Sigmoid colon (tissue), 7 donors: ENCODE measurements at places on chromosomes 7 and 10. TPM values are rescaled to one million over a fixed set of nuclear protein-coding genes. Genes with fewer than 3 reads are reported as not detected.

Gene CCDC3
- total RNA-seq: 5.7 TPM

Gene NUTM2B
- total RNA-seq: not detected

Gene C10orf53
- total RNA-seq: not detected

Gene WDR37
- total RNA-seq: 14.4 TPM

Gene CYP3A4
- not detected for total RNA-seq

Gene ANKRD30A
- total RNA-seq: not detected

Gene ITPRID1
- total RNA-seq: not detected

Gene ANLN
- total RNA-seq: 4.6 TPM

Gene TRIL
- total RNA-seq: 7.5 TPM

Gene LRRC72
- total RNA-seq: not detected

Gene CABCOCO1
- total RNA-seq: 0.36 TPM

Gene ZNF503
- 10.0 TPM for total RNA-seq

Gene PTF1A
- total RNA-seq: not detected

Gene SEMA3E
- 7.8 TPM for total RNA-seq

Gene CRYGN
- total RNA-seq: 1.8 TPM

Gene GTF2IRD1
- 15.0 TPM for total RNA-seq

Gene FANK1
- 0.71 TPM for total RNA-seq

Gene ANK3
- total RNA-seq: 76.3 TPM

Gene AKR1C8
- not detected for total RNA-seq

Gene SLC16A12
- 1.1 TPM for total RNA-seq

Gene GPER1
- total RNA-seq: 15.8 TPM

Gene PLXNA4
- total RNA-seq: 3.4 TPM

Gene MACC1
- not detected for total RNA-seq

Gene SERPINE1
- total RNA-seq: 9.3 TPM

Gene RAB19
- not detected for total RNA-seq

Gene IQUB
- 0.66 TPM for total RNA-seq

Gene LARP4B
- total RNA-seq: 31.7 TPM

Gene GIMAP6
- 23.5 TPM for total RNA-seq

Gene PIK3CG
- total RNA-seq: 4.3 TPM
